Neural crest cell (in vitro differentiated cells): ENCODE measurements at places on chromosomes 5 and 9. TPM values are rescaled to one million over a fixed set of nuclear protein-coding genes. Genes with fewer than 3 reads are reported as not detected.

The SPATA31A3 gene
- 0.09 TPM in 1 of 2 replicates, not detected in the other for total RNA-seq

The NUTM2F gene
- total RNA-seq: 0.09 TPM in 1 of 2 replicates, not detected in the other

The CATSPER3 gene
- 0.36 and 0.54 TPM in 2 replicates for total RNA-seq

The TLX3 gene
- total RNA-seq: 0.51 and 0.52 TPM in 2 replicates

The ITK gene
- not detected in 2 replicates for total RNA-seq

The DMRT1 gene
- total RNA-seq: not detected in 2 replicates

The PRDM9 gene
- total RNA-seq: not detected in 2 replicates

The PCDHB14 gene
- 5.5 TPM in 2 replicates for total RNA-seq

The ASPN gene
- not detected in 2 replicates for total RNA-seq

The TMEM174 gene
- not detected in 2 replicates for total RNA-seq

The CAMK4 gene
- 9.4 and 10.0 TPM in 2 replicates for total RNA-seq

The WDR31 gene
- total RNA-seq: 3.5 and 3.6 TPM in 2 replicates

The C5orf58 gene
- total RNA-seq: not detected in 2 replicates

The C1QTNF2 gene
- total RNA-seq: 0.42 and 0.43 TPM in 2 replicates

The PCDHA4 gene
- 9.0 and 9.9 TPM in 2 replicates for total RNA-seq

The FGF18 gene
- total RNA-seq: 2.4 TPM in 2 replicates

The F12 gene
- total RNA-seq: 2.3 and 2.7 TPM in 2 replicates

The PCDHB16 gene
- total RNA-seq: 11.4 and 12.6 TPM in 2 replicates

The RFK gene
- total RNA-seq: 15.5 and 16.3 TPM in 2 replicates

DNA sequence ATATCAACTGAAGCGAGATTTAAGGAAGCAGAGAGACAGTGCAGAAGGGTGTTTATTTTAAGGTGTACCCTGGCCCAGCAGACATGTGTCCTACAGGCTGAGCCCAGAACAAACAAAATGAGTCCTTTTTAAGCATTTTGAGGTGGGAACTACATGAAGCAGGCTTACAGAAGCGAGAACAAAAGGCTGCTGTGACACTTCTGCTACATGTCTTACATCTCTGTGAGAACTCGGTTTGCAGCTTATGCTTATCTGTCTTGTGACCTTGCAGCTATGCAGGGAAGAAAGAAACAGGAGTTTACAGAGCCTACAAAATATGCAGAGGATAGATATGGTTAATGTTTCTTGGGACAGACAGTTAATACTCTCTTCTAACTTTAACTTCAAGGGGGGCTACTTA lies 295.9 kb downstream of the CEMIP2 start:
- DNase-seq: no peak

DNA sequence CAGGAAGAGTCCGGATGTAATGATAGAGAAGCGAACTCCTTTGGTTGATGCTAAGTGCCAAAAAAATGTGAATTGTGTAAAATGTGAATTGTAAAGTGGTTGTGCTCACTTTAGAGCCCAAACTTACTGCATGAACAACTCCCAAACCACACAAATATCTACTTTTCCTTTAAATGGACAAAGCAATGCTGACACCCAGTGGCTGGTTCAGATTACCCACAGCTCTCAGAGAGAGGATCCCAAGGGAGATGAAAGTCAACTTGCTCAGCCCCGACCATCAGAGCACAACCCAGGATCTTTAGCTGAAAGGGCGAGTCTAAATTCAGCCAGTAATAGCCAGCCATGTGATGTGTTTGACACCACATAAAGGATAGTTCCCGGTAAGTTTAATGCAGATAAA lies 133.7 kb downstream of the NMUR2 start:
- no peak for DNase-seq

DNA sequence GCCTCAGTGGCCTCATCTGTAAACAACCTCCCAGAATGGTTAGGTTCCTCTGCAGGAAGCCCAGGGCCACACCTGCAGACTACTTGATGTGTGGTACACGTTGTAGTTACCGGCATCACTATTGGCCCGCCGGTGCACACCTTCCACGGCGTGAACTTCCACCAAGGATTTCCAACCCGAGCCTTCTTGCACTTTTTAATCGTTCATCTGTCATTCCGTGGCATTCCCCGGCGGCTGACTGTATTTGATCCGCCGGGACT lies 5.3 kb upstream of the TRIM41 start:
- no peak for DNase-seq

DNA sequence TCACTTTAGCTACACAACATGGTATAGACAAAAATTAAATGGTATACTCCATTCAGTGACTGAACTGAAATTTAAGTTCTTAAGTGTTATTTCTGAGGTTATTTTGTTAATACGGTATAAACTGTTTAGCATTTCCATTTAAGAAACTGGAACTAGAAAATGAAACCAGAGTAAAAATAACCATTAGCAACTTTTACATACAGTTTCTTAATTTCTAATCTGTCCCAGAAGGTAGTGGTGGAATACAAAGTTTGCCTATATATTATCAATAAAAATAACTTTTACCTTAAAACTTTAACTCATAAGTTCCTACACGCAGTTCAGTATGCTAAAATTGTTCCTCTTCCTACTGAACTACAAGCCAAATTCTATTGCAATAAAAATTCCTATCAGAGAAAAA lies 10.3 kb downstream of the GOLPH3 start:
- no peak for DNase-seq

GRCh38 chr5:6502421-6502820 lies 53.8 kb downstream of the UBE2QL1 start:
- DNase-seq: no peak

GRCh38 chr5:90642706-90643229 lies 84.2 kb downstream of the ADGRV1 start:
- DNase-seq: no peak

GRCh38 chr5:9641806-9642355 lies 11.7 kb upstream of the TAS2R1 start:
- DNase-seq: no peak

DNA sequence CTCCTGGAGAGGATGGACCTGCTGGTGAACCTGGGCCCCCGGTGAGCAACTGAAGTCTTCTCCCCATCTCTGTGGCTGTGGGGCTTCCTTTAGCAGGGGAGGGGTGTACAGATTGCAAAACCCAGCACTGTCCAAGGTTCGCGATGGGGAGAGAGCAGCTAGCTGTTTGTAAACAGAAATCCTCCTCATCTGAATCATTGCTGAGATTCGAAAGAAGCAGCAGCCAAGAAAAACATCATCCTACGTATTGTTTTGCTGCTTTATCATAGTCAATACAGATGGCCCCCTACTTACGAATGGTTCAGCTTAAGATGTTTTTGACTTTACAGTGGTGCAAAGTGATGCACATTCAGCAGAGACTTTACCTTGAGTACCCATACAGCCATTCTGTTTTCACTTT lies 80.0 kb upstream of the TGFBR1 start:
- DNase-seq: no peak

DNA sequence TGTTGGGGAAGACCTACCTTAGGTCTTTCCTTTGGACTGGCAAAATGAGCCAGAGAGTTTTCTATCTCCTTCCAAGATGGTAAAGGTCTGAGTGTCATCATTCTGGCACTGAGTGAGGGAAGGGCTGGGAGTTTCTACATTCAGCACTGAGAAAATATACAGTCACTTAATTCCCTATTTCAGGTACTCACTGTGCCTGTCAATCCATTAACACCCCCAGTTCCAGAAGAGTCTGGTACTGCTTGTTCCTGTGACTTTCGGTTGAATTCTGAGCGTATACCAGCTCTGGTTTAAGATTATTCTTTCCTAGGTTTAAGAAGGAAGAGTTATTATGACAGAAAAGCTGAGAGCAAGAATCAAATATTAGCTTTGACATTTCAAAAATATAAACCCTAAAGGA lies 68.4 kb downstream of the MTX3 start:
- DNase-seq: no peak

DNA sequence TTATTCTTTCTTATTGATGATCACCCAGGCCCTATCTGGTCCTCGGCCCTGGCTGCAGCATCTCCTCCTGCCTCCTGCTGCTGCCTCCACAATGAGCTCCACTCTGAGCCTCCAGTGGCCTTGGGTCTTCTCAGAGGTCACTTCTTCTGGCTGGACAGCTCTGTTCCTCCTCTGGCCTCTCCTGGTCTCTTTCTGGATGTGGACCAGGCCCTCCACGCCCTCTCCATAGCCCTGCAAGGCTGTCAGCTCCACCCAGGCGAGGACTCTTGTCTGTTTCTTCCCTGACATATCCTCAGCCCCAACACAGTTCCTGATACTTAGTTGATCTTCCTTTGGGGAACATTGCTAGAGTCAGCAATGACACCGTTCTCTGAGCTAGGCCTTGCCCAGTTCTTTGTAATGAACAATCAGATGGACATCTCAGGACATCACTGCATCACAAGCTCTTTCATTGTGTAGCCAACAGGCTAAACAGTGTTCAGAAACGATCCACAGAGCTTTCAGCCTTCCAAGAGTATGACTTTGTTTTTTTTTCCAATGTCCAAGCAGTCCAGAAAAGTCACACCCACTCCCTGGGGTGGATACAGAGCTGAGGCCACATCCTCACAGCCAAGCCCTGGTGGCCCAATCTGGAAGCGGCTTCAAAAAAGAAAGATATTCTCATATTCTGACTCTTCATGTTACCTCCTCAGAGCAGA lies 62.5 kb upstream of the DNAH5 start:
- no peak for DNase-seq
